A549 (cell line): ENCODE measurements at places on chromosomes 5 and 9.

GRCh38 chr5:129804705-129805104 is 56.8 kb downstream of the MINAR2 start:
- DNase-seq: no peak

GRCh38 chr5:98872674-98873073 is 56.1 kb downstream of the CHD1 start:
- DNase-seq: no peak

GRCh38 chr5:72673623-72674022 is 142.8 kb upstream of the TNPO1 start:
- no peak for DNase-seq

DNA sequence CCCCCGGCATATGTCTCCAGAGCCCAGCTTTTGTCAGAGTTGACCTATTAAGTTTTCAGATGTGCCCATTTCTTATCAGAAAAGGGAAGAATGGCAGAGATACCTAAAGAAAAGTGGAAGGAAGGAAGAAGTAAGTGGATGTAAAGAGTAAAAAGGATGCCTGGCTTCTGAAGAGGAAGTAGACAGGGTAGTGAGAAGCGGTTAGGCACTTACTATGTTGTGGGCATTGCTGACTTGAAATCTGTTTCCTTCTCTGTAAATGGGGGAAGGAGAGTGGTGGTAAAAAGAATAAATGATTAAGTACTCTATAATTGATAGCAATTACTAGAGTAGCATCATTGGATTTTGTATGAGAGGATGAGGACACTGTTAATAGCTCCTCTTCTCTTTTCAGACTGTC is 9.9 kb downstream of the ANP32B start:
- DNase-seq: no peak

GRCh38 chr5:98975223-98975622 is 46.4 kb upstream of the CHD1 start:
- DNase-seq: peak; percentile 38

GRCh38 chr5:140574165-140574564 is 9.5 kb downstream of the SLC35A4 start:
- peak; percentile 53 for DNase-seq

GRCh38 chr5:109562441-109562840 is 127.3 kb upstream of the MAN2A1 start:
- no peak for DNase-seq

DNA sequence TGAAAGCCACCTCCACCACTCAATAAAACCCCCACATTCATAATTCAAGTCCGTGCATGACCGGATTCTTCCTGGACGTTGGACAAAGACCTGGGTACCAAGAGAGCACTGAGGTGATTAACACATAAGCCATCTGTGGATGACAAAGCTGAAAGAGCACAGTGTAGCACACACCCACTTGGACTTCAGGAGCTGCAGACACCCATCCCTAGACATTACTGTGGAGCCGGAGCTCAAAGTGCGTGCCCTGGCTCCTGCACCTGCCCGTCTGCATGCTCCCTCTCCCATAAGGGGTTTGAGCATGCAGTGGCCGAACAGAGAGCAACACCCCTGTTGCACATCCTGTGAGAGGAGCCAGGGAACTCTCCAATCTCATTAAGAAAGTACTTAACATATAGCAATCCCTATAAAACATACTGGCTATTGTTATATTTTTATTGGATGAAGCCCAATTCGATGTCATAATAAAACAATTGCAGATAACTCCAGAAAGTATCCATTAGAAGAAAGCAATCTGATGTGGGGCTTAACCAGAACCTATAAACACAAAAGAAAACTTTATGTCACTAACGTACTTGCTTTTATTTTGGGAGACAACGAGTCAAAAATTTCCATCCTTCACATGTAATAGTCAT is 1174.2 kb upstream of the C9orf72 start:
- no peak for DNase-seq

DNA sequence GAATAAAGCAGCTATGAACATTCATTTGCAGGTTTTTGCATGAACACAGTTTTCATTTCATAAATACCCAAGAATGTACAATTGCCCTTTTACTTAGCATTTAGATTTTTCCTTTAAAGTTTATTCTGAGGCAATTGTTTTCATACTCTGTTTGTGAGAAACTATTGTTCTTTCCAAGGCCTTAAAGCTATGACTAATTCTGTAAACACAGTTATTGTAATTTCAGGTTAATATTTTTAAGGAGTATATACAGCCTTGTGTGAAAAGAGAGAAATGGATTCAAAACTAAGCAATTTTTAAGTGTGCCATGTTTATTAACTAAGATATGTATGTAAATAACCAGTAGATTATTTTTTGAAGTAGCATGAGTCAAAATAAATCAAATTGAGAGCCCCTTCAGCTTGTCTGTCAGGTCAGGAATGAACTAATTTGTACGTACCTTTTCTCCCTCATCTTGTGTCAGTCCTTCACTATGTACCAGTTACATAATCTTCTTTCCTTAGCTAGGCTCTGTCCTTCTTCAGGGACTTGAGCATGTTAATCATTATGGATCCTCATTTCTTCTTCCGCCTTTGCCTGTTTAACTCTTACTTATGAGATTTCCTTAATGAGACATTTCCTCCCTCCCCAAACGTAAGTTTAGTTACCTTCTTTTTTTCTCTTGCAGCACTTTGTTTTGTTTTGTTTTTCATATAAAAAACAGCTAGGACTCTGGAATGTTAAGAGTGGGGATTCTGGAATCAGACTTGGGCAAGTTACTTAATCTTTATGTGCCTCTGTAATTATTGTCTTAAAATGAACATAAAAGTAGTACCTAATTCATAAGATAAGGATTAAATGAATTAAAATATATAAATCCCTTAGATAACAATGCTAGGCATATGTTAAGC is 63.6 kb downstream of the NIPBL start:
- DNase-seq: no peak

DNA sequence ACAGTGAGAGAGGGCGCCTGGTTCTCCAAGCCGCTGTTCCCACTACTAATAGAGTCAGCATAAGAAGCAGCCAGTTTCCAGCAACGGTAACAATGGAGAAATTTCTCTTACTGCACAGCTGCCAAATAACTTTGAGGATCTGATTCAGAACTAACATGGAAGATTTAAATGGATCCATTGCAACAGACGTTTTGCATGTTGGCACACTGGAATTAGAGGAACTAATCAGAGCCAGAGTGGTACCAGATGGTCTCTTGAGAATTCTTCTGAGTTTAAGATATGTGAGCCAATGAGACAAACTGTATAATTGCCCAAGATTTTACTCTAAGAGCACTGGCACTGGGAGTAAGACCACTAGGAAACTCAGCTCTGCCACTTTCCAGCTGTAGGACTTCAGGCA is 186.5 kb downstream of the EFNA5 start:
- no peak for DNase-seq

GRCh38 chr5:127084656-127085055 is 11.4 kb upstream of the C5orf63 start:
- DNase-seq: no peak

- no peak for DNase-seq
Measured at GRCh38 chr9:69264526-69264925, 60.5 kb upstream of the ENTREP1 start.

GRCh38 chr5:15789642-15790041 is 289.7 kb downstream of the FBXL7 start:
- DNase-seq: no peak

DNA sequence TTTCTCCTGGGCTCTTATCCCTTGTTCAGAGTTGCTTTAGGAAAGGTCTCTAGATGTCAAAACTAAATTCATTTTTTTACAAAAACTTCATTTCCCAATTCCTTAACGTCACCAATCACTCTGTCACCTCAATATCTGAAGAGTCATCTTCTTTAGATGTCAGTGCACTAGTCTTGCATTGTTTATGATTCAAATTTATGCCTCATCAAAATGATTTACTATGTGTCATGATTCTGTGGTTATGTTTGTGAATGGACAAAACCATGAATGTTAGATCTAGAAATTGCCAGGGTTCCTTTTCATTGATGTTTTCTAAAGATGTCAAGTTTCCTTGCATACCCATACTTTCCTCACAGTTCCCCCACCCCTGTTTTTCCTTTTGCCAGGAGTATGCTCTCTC is 21.5 kb downstream of the CWC27 start:
- no peak for DNase-seq

GRCh38 chr5:111968459-111968858 is 211.5 kb upstream of the NREP start:
- no peak for DNase-seq

DNA sequence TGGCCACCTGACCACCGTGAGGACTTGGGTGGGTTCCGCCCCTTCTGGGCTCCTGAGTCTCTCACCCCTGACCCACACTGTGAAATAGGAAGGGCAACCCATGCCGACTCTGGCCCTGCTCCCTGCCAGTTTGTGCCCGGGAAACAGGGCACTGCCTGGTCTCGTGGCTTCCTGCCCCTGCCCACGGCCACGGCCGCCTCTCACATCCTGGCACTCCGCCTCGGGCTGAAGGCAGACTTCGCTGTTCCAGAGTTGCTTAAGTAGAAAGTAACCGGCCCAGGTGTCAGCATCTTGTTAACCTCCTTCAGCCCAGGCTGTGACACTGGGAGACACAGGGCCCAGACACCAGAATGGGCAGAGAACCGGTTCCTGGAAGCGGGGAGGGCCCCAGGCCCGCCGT is 68.7 kb upstream of the RNU6ATAC start:
- DNase-seq: no peak
